MM.1S (cell line): ENCODE measurements at places on chromosomes 11 and 22.

GRCh38 chr22:36363349-36363981, 24.3 kb downstream of the MYH9 start:
- no peak for DNase-seq

GRCh38 chr11:37525336-37525735, 927.3 kb upstream of the RAG2 start:
- DNase-seq = no peak

DNA sequence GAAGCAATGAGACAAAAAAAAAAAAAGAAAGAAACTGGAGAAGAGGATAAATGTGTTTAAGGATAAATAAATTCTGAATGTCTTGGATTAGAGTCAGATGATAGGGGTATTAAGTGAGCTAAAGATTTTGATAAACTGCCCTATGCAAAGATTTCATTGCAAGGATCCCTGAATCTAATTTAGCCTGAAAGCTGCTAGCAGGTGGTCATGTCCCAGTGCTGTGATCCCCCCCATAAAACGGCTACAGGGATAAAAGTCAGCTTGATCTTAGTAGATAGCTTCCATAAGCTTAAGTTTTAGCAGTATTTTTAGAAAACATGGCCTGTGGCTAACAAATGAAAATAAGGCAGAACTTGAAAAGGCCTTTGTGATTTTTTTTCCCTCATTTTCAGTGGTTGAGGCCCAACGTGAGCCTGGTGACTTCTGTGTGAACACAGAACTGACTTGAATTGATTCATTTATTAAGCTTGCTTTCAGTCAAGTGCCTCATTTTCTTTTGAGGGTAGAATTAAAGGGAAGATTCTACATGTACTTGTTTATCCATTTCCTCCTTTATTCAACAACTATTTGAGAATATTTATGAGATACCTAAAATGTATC, 44.5 kb downstream of the CD44 start:
- DNase-seq = no peak

DNA sequence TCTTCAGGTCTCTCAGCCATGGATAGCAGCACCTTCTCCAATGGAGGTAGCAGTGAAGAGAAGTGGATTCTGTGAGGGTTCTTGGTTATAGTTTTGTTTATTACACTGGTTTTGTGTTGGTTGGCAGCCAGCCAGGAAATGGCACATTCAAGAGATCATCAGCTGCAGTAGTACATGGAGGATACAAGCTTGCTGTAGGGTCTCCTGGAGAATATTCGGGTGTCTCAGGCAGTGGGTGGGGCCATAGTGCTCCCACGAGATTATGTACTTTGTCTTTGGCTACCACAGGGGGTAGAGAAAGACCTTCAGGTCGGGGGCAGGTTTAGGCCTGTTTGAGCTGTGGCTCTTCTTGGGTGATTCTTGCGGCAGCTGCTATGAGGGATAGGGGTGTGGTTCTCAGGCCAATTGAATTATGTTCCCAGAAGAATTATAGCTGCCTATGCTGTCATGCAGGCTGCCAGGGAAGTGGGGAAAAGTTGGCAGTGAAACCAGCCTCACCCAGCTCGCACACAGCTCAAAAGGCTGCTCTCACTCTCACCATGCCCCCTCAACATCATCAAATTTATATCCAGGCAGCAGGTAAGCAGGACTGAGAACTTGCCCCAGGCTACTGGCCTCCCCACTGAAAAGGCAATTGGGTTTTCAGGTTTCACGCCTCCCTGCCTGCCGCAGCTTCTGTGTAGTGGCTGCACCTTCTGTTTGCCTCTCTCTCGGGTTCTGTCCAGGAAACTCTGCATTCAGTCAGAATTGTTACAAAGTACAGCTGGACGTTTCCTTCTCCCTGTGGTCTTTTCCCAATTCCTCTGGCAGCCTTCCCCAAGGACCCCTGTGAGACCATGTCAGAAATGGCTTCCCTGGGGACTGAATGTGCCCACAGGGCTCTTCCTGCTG, 435.5 kb downstream of the LUZP2 start:
- DNase-seq = no peak

GRCh38 chr22:38208551-38208968, 6.8 kb downstream of the MAFF start:
- no peak for DNase-seq

DNA sequence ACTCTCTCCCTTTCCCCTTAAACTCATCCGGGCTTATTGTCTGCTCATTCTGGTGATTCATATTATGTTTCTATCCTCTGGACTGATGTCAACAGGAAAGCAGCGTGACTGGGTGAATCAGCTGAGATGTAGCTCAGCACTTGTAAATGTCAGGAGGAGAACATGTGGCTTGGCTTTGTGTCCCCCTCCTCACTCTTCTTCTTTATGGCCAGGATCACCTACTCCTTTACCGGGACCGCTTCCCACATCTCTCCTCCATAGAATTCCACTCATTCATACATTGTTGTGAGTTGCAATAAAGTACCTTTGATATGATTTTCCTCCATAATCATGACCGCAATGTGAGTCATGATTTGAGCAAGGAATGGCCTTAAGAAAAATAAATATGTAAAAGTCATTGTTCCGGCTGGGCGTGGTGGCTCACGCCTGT, 15.8 kb upstream of the SYN3 start:
- DNase-seq = no peak

DNA sequence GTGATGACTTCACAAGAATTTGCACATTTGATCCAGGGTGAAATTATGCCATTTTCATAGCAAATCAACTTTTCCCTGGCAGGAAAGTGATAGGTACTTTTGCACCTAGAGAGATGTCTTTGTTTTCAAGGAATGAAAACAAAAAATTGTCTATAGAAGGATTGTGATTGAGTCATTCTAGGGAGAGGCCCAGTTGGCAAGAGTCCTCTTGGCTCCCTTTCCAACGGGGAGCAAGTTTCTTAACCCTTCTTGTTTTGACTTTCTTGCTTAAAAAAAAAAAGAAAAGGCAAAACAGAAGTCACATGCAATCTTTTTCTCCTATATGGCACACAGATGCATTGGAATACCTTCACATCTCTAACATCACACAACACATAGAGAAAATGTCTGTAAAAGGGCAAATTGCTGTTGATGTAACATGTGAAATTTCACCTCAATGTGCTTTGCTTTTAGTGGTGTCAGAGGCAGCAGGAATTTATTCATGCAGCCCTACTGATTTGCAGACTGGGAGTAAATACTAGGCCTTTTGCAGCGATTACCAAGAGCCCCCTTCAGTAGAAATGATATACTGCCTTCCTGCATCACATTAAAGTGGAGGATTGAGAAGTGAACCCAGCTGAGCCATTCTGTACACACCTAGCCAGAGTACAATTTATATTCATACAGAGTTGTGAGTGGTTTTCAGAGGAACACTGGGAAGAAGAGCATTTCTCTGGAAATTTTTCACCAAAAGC, 290.7 kb upstream of the MPPED2 start:
- DNase-seq = no peak

GRCh38 chr11:125272092-125272491, 107.5 kb downstream of the PKNOX2 start:
- no peak for DNase-seq

GRCh38 chr22:17846326-17846992, 72.2 kb upstream of the BID start:
- DNase-seq = no peak

GRCh38 chr11:76558473-76558872, 112.1 kb downstream of the LRRC32 start:
- DNase-seq = no peak

DNA sequence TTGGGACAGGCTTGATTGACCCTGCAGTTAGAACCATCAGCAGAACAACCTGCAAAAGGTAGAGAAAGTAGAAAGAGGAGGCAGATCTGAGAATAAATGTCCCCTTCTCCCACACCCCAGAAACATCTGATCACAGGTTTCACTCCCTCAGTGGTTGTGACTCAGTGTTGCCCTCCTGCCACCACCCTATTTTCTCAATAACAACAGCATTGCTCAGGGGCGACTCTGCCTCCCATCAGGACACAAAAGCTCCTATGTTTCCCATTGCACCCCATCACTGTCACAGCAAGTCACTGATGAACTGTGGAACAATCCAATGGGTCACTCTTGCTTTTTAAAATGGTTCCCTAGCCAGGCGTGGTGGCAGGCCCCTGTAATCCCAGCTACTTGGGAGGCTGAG, 110.2 kb downstream of the RASSF10 start:
- DNase-seq = no peak

DNA sequence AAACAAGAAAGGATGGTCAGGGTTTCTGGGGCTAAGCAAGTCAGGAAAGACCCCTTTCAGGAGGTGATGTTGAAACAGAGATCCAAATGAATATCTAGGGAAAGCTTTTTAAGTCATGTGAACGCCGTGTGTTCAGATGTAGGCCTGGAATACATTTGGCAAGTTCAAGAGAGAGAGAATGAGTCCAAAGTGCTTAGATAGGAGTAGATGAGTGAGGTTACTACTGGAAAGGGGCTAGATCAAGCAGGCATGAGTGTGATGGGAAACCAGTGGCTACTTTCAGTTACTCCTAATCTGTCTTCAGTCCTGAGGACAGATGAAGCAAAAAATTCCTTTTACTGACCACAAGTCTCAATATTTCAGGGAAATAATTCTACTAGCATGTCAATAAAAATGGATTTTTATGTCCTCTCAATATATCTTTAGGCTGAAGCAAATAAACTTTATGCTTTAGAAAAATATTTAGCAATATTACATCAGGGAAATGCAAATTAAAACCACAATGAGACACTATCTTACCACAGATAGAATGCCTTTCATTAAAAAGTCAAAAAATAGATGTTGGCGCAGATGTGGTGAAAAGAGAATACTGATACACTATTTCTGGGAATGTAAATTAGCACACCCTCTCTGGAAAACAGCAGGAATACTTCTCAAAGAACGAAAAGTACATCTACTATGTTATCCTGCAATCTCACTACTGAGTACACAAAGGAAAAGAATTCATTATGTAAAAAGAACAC, 1085.0 kb upstream of the TENM4 start:
- no peak for DNase-seq

DNA sequence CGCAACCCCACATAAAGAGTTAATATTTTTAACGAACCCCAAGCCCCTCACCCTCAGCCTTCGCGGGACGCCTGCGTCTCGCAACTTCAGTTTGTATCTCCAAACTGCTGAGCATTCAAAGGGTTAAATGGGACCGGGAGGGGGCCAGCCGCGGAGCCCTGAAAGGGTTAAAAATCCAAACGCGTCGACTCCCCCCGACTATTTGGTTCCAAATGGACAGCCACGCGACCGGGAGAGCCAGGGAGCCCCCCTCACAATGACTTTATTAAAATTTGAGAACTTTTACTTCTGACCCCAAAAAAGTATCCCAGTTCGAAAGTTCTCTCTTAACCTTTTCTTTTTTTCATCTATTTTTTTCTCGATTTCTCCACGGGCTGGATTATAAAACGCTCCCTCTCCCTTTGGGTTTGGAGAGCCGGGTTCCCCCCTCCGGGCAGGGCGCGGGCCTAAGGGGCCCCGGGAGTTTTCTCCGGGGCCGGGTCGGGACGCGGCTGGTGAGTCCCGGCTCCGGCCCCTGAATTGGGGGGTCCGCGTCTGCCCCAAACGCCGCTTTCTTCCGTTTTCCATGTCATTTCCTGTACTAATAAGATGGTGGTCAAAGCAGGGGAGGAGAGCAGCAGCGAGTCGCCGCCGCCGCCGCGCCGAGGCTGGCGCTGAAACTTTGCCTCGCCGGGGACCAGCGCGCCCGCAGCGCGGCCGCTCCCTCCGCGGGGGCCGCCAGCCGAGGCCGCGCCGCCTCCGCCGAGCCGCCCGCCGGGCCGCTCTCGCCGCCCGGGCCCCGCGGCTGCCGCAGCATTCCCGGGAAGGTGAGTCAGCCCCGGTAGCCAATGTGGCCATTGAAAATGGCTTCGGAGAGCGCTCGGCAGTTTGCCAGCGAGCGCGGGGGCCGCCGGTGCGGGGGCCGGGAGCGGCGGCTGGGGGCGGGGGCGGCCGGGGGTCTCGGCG, at the start of gene PRDM11:
PRDM11 (plus strand) TSS at position 568 of the 945 bp plus-strand sequence. CDS start 35,128 bp downstream, outside the sequence.
- peak; percentile 40 for DNase-seq

DNA sequence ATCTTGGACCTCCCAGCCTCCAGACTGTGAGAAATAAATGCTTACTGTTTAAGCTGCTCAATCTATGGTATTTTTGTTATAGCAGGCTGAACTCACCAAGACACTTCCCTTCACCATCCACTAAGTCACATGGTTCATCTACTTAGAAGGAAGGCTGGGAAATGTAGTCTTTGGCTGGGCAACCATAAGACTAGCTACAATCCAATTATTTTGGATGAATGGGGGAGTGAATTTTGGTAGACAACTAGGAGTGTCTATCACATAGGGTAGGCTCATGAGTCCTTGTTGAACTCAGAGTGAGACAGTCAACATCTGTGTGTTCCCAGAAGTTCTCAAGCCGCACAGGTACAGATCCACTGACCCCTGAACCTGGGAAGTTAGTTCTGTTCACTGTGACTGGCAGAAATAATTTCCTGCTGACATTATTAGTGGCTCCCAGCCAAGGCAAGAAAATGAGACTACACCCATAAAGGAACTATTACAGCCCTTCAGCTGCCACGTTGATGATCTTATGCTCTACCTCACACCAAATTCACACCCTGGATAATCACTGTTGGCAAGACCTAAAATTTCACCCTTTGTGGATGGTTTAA, 3.1 kb upstream of the SLC35C1 start:
- DNase-seq = no peak

DNA sequence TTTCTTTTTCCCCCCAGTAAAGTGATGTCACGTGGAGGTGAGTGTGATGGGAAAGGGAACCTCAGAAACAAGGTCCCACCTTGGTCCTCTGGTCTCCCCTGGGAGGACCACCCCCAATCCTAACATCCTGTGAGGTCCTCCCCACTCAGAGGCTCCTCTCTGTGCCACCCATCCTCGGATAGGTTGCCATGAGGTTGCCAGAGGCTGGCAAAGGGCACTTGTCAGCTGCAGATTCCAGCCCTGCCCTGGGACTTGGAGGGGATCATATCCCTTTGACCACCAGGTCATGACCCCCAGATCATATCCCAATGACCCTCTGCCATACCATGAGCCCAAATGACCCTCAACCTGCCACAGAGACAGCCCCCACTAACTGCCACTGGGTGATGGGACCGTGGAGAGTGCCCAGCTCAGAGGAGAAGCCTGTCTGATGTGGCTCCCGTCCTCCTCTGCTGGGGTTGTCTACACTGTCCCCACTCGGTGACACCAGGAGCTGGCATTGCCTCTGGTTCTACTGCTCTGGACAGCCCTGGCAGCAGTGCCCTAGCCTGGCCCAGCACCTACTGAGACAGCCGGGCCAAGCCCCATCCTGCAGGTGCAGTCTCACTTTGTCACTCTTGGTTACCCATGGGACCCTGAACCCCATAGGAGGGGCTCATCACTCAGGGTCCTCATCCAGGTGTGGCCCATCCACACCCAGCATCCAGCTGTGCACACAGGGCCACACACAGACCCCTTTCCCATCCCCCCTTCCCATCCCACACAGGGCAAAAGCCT, 90.2 kb upstream of the KCNQ1OT1 start:
- DNase-seq = no peak

DNA sequence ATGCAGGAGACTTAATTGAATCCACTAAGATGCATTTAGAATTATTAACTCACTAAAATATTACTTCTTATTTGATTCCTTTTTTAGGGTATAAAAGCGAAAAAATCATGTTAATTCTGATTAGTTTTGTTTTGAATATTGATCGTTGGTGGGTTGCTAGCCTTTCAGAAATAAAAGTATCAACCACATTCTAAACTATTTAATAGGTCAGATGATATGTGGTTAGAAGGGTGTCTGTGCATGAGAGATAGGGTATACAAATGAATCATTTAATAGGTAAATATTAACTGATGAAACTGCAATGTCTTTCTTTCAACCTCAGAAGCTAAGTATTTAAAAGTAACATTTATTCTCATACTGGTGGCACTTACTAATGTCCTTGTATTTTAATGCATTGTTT, 515.1 kb downstream of the CNTN5 start:
- DNase-seq = no peak

GRCh38 chr11:61328351-61328750, 4.6 kb downstream of the DDB1 start:
- no peak for DNase-seq
